ENCODE measurements at places on chromosomes 12 and 14.

GRCh38 chr12:58703866-58704265 is 216.4 kb downstream of the LRIG3 start:
- DNase-seq: no peak

- DNase-seq: no peak
Observed at GRCh38 chr12:122943196-122943595, 23.1 kb downstream of the ABCB9 start.

DNA sequence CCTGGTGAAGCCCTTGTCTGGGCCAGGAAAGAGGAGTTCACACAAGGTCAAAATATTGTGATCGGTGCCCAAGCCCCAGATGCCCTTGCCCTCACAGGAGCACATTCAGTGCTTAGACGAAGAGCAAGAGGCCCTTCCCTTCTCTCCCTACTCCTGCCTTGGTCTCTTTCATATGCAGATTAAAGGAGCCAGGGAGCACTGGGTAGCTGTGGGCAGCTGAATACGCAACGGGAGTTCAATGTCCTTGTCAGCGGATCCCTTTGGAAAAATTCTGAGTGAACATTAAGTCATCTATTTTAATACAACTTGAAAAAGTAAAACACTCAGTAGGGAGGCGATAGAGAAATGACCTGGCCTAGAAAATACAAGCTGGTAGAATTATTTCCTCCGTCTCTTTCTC is 1489.4 kb downstream of the AACS start:
- DNase-seq: no peak

DNA sequence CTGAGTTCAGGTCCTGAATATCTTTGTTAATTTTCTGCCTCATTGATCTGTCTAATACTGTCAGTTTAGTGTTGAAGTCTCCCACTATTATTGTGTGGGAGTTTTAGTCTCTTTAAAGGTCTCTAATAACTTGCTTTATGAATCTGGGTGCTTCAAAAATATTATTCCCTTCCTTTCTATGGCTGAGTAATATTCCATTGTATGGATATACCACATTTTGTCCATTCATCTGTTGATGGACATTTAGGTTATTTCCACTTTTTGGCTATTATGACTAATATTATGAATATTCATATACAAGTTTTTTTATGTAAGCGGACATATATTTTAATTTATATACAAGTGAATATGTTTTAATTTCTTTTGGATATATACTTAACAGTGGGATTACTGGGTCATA is 82.7 kb downstream of the SDR9C7 start:
- DNase-seq: no peak

DNA sequence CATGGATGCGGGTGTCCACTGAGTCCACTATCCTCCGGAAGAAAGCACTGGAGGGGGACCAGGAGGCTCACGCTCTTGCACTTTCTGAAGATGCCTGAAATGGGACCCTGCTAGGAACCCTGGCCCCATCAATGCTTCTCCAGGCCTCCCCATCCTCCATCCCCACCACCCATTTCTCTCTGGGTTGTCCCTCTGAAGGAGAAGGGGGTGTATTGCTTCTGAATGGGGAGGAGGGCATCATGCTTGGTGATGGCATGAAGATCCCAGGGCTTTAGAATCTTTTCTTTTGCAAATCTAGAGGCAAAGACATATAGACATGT is 681 bp upstream of the JPH4 start:
- DNase-seq: peak; percentile 34

- DNase-seq: no peak
Observed at GRCh38 chr12:13454991-13455777, 258.7 kb downstream of the EMP1 start.

- DNase-seq: no peak
Observed at GRCh38 chr14:76413962-76414600, 38.1 kb downstream of the ESRRB start.

GRCh38 chr12:128793701-128794100 is 30.1 kb downstream of the SLC15A4 start:
- DNase-seq: no peak

- no peak for DNase-seq
Observed at GRCh38 chr12:113892556-113892955, 73.6 kb downstream of the RBM19 start.

DNA sequence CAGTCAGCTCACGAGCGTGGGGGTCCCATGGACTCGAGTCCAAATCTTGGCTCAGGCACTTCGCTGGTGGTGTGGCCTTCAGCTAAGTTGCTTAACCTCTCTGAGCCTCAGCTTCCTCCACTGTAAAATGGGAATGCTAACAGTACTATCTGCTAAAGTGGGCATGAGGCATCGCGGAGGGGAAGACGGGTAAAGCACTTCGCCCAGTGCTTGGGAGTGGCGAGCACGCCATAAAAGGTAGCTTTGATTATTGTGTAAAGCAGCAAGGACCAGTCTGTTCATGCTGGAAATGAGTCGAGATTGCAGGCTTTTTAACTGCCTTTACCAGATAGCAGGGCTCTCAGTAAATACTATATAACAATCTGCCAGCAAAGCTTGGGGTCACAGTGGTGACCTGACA is 24.5 kb downstream of the HRK start:
- no peak for DNase-seq

GRCh38 chr12:29521951-29522350 is 24.5 kb upstream of the OVCH1 start:
- no peak for DNase-seq

DNA sequence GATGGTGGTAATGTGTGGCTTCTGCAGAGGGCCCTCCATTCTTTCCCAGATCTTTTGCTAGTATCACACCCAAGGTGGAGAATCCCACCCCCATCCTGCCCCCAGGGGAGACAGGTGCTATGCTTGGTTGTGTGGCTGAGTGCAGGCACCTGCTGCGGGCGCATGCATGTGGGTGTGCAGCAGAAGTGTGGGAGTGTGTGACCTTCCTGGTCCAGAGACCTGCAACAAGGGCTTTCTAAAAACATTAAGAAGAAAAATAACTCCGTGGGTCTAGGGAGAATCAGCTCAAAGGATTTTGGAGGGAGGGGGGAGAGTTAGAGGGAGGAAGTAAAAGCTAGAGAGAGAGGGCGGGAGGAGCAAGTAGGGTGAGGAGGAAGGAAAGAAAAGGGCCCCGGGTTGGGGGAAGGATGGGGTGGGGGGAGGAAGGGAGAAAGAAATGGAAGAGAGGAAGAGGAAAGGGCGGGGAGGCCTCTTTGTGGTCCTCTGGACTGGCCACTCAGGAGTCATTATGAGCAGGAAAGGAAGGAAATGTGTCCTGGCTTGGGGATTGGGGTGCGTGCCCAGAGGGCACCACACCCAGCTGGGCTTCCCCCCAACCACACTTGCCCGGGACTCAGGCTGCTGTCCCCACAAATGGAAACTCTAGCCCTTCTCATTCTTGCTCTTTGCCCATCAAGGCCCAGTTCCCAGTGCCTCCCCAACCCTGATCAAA is 3.1 kb upstream of the FIGNL2 start:
- DNase-seq: no peak

GRCh38 chr12:46590991-46591703 is 218.6 kb upstream of the SLC38A2 start:
- no peak for DNase-seq

DNA sequence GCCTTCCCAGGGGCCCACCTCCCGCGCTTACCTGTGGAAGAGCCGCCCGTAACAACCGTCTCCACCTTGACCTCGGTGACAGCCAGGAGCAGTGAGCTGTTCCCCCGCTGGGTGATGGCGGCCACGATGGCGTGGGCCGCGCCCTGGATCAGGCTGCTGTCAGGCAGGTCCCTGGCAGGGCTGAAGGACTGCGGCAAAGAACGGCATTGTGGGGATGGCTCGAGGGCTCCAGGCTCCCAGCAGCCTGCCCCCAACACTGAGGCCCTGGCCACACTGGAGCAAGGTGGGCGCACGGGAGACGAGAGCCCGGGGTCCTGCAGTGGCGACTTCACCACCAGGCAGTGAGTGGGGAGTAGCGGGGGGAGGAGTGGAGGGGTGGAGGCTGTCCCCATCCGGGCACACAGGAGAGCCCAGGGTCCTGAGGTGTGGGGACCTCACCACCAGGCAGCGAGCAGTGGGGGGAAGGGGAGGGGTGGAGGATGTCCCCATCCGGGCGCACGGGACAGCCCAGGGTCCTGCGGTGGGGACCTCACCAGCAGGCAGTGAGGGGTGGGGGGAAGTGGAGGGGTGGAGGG is 25.0 kb downstream of the JAG2 start:
- no peak for DNase-seq

DNA sequence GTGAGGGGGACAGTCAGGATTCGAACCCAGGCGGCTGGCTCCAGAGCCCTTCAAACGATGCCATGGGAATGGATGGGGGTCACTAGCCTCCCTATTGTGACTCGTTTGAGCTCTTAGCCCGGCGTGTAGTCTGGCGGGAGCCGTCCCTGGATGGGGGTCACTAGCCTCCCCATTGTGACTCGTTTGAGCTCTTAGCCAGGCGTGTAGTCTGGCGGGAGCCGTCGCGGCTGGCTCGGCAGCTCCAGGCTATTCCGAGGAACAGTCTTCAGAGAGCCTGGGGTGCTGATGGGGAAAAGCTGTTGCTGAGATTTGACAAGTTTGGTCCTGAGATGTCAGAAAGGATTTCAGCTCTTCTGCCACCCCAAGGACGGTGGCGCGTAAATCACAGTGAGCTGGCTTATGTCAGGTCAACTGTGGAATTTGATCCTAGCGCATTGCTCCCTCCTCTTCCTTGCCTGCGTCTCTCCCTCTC is 58.3 kb downstream of the CALM1 start:
- no peak for DNase-seq

- no peak for DNase-seq
Observed at GRCh38 chr14:44309331-44309730, 197.8 kb downstream of the FSCB start.

- no peak for DNase-seq
Observed at GRCh38 chr12:124687917-124688316, 120.5 kb upstream of the NCOR2 start.

GRCh38 chr14:60848066-60848465 is 113.5 kb downstream of the MNAT1 start:
- no peak for DNase-seq

DNA sequence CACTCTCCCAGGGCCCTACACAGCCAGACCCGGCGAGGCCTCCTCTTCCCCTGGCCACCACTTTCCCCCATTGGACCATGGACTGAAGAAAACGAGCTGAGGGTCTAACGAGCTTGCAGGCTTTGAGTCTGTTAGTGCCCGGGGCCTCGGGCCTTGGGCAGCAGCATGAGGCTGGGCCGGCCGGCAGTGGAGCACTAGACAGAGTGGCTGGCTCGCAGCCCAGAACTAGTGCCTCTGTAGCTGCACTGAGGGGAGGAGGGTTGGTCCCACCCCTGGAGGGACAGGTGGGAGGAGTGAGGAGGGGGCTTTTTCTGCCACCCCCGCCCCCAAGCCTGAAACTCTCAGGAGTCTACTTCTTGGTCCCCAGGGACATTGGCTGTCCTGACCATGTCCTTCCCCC is 38.7 kb downstream of the SLC6A12 start:
- no peak for DNase-seq

DNA sequence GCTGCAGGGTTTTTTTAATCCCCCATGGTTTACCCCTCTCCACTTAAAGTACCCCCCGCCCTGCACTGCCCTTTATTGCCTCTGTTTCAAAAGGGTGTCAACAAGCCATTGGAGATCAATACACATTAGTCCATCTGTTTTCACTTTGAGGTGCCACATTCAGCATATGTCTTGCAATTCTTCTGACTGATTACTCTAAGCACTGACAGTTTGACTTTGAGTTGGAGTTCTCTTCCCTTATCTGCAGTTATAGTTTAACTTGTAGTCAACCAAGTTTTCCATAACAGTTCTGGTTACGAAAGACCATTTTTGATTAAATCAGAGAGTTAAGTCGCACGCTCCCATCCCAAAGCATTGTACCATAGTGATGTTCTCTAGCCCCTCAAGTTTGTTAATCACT is 260.8 kb upstream of the TBX3 start:
- no peak for DNase-seq

DNA sequence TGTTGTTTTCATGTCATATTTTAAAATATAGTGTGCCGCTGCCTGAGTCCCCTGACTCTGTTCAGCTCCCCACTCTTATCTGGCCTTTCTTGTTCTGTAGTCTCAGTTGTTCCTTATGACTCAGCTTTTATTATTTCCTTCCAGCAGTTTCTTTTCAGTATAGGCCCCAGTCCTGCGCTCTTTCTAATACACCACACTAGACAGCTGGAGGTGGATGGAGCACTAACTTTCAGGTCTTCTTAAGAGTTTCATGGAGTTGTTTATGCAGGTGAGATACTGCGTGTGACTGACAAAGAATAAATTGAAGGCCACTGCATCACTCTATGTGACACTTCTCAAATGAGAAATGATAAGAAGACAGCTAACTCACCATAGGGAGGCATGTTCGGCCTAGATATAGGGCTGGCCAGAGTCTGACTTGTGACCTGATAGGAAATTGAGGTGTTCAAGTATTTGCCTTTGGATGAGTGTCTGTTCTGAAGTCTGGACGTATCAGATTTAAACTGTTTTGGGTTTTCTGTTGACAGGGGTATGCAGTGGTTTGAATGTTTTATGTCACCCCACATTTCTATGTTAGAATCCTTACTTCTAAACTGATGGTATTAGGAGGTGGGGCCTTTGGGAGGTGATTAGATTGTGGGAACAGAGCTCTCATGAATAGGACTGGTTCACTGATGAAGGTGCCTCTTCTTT is 60.8 kb upstream of the CLMN start:
- no peak for DNase-seq

DNA sequence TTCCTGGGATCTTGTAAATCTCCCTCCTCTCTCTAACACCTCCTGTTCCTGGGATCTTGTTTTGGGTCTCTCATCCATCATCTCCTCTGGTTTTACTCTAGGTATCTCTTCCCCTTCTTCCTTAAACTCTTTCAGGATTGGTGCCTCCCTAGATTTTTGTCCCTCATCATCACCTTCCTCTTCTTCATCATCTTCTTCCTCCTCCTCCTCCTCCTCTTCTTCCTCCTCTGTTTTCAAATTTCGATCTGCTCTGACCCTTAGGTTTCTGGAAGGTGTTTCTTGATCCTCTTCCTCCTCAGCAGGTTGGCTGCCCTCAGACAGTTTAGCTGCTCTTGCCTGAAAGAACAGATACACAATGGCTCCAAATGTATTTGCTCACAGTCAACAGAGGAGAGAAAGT is 14.5 kb downstream of the ACIN1 start:
- DNase-seq: no peak

- DNase-seq: no peak
Observed at GRCh38 chr12:98572010-98572409, 21.5 kb upstream of the SLC25A3 start.

DNA sequence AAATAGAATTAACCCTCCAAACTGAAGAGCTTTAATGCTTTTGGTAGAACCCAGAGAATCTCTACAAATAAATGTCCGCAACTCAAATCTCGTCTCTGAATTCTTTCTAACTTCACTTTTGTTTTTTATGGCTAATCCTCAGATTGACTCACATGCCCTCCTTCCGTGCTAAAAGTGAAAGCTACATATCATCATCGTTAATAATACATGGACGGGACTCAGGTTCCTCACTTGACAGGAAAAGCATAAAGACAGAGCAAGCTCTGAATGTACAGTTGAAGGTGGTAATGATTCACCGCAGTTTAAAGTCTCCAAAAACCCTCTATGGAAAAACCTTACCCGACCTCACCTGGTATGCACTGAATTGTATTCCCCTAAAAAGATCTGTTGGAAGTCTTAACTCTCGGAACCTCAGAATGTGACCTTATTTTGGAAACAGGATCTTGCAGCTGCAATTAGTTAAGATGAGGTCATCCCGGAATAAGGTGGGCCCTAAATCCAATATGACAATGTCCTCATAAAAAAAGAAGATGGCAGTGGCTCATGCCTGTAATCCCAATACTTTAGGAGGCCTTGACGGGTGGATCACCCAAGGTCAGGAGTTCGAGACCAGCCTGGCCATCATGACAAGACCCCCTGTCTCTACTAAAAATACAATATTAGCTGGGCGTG is 147.4 kb upstream of the FOXN3 start:
- no peak for DNase-seq

- no peak for DNase-seq
Observed at GRCh38 chr14:97177016-97177415, 379.8 kb downstream of the VRK1 start.

Measured in activated naive CD4-positive, alpha-beta T cell treated with anti-CD3 and anti-CD28 coated beads, Interleukin-2, amount 50 U/mL, for 72 hours (primary cell).